Aorta (tissue), 5 donors: ENCODE measurements at places on chromosomes 3 and 15.

GRCh38 chr3:21259896-21260295 is 491.1 kb downstream of the ZNF385D start:
- H3K4me1 ChIP-seq: no peaks in the 10 kb centered on the region
- DNase-seq: no peak
- H3K4me3 ChIP-seq: no peak overlapping the region
- H3K36me3 ChIP-seq: no peaks in the 10 kb centered on the region
- no peaks in the 10 kb centered on the region for H3K27me3 ChIP-seq
- H3K27ac ChIP-seq: no peak overlapping the region

DNA sequence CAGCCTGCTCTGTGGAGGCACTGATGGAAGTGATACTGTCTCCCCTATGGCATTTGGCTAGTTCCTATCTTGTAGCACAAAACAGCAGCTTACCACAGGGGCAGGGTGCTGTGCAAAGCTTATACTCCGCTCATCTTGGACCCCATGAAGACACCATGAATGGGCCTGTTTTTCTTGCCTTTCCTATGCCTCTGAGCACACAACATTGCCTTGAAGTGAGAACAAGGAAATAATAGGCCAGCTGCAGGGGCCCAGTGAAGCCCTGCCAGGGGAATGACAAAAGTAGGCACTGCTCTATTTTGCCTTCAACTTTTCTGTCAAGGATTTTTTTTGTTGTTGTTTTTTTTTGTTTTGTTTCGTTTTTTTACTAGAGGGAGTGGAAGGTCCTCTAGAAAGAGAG is 110.3 kb downstream of the PDE8A start:
- no peak overlapping the region for H3K27ac ChIP-seq
- no peak overlapping the region for H3K4me3 ChIP-seq
- peaks cover 9% of the 10 kb centered on the region for H3K36me3 ChIP-seq
- no peak for DNase-seq

GRCh38 chr15:90991587-90992285 is 2.6 kb downstream of the PRC1 start:
- H3K27me3 ChIP-seq: no peaks in the 10 kb centered on the region
- H3K4me3 ChIP-seq: no peak overlapping the region
- no peaks in the 10 kb centered on the region for H3K4me1 ChIP-seq
- DNase-seq: no peak
- H3K27ac ChIP-seq: no peak overlapping the region

DNA sequence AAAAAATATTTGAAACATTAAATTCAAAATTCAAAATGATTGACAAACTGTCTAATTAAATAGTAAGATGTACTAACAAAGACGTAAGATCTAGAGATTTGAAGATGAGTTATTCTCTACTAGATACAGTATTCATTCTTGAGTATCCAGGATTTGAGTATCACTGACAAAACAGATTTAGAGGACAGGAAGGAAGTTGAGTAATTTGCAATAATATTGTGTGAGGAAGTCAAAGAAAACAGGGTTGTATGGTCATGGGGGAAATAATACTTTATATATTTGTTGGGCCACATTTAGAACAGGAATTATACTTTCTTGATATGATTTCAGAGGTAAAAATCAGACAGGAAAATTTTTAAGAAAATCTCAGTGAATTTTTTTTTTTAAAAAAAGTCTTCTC is 393.1 kb upstream of the CDIN1 start:
- no peaks in the 10 kb centered on the region for H3K4me1 ChIP-seq
- no peak for DNase-seq
- H3K27me3 ChIP-seq: no peaks in the 10 kb centered on the region

GRCh38 chr3:152076148-152076547 is 192.6 kb upstream of the MBNL1 start:
- no peaks in the 10 kb centered on the region for H3K27me3 ChIP-seq
- H3K4me3 ChIP-seq: no peak overlapping the region

DNA sequence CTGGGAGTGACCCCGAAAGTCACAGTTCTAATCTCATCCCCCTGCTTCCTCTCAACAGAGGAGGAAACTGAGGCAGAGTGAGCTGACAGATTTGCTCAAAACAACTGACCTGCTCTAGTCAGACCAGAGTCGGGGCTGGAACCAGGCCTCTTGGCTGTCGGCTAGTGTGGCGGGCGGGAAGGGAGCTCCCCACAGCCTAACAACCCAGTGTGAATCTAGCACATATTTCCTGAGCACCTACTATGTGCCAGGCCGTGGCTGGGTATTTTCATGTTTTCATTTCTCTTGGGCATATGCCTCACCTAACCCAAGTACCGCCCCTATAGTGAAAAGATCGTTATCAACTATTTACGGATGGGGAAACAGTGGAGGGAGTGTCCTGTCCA is 27.2 kb downstream of the GRIP2 start:
- no peaks in the 10 kb centered on the region for H3K27me3 ChIP-seq
- no peak overlapping the region for H3K4me3 ChIP-seq
- H3K4me1 ChIP-seq: no peaks in the 10 kb centered on the region
